Stimulated activated CD8-positive, alpha-beta memory T cell treated with anti-CD3 and anti-CD28 coated beads, Interleukin-15, amount 100 ng/mL, for 1 hour (primary cell): ENCODE measurements at places on chromosomes 5 and 9.
A peak's percentile ranks its signal among the peaks of the same experiment; 100 is the strongest.

DNA sequence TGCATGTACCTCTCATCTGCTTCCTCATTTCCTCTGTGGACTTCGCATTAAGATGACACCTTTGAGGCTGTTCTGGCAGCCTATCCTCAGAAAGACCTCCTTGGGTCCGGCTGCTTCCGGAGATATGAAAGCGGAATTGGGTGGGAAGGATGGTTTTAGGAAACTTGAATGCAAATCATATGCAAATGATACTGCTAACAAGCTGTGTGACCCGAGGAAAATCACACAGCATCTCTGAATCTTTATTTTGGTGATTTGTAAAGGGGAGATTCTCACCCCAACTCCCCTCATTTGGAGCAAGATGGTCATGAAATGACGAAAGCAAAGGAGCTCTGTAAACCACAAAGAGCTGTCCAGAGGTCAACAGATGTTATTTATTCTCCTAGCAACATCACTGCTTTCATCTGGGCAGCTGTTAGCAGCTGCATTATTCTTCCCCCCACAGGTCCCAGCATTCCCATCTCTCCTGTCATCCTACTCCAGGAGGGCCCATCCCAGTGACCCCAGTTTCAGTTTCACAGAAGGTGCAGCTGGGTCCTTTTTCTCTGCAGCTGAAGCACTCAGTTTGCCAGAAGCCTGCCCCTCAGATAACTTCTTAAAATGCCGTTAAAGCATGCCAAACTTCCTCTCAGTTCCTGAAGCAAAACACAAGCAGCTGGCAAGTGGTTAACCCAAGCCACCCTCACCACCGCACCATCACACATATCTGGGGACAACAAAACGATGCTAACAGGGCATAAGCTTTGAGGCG is 269.5 kb downstream of the SEC61B start:
- DNase-seq = no peak

GRCh38 chr9:112623198-112623597 is 94.7 kb downstream of the INIP start:
- no peak for DNase-seq

DNA sequence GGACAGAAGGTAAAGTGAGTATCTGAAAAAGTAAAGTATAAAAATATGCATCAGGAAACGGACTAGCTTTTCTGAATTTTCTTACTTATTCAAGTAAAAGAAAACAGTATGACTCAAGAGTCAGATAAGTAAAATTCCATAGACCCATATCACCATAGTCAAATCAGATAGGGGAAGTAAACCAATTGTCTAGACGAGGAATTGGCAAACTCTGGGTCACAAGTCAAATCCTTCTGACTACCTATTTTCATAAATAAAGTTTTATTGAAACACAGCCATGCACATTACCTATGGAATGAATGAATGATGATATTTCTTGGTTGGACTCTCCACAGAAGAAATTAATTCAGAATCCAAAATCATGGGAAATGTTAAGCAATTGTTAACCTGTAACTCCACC is 59.1 kb upstream of the TMC1 start:
- DNase-seq = no peak

DNA sequence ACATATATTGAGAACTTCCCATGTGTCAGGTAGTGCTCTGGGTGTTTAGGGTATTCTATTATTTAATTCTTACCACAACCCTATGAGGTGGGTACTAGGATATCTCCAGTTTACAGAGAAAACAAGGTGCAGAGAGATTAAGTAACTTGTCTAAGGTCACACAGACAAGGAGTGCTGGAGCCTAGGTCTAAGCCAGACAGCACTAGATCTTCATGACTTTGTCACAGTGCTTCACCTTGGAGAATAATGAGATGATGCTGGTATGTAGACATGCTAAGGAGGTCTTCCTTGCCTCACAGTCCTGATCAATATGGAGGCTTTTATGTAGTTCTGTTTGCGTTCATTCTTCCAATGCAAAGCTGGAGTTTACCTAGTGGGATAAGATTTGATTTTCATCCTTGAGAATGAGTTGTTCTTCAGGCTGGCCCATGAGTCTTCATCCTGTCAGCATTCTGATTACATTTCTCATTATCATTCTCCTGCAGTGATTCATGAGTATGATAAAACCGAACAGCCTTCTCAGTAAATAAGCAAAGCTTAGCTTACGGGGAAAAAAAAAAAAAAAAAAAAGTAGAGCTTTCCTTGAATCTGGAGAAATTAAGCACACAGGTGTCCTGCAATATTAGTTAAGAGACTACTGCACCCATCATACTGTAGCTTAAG is 176.3 kb downstream of the C9orf152 start:
- DNase-seq = no peak

- DNase-seq = no peak
These were observed 18.8 kb downstream of the PTAR1 start for GRCh38 chr9:69740872-69741505.

- no peak for DNase-seq
These were observed 164.3 kb downstream of the SLC24A2 start for GRCh38 chr9:19624519-19624918.

- DNase-seq = peak; percentile 12
These were observed 833 bp downstream of the GAS1 start for GRCh38 chr9:86946201-86947145.

GRCh38 chr9:70429899-70430298 is 15.4 kb upstream of the KLF9 start:
- DNase-seq = no peak

DNA sequence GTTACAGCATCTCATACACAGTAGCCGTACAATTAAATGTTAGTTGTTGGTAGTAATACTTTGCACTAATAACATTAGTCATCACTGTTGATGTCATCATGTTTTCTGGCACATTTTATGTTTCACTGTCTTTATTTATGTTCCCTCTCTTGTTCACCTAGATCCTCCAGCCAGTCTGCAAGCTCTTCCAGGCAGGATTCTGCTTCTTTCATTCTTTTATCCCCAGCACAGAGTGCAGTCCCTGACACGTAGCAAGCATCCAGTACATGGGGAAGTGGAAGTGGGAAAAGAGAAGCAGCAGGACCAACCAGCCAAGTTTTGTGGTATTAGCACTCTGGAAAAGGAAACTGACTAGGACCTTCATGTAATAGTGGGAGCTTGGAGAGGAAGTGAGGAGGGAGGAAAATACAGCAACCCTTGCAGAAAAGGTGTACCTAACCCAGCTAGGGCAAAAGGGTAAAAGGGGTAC is 89.7 kb upstream of the SLC44A1 start:
- no peak for DNase-seq

DNA sequence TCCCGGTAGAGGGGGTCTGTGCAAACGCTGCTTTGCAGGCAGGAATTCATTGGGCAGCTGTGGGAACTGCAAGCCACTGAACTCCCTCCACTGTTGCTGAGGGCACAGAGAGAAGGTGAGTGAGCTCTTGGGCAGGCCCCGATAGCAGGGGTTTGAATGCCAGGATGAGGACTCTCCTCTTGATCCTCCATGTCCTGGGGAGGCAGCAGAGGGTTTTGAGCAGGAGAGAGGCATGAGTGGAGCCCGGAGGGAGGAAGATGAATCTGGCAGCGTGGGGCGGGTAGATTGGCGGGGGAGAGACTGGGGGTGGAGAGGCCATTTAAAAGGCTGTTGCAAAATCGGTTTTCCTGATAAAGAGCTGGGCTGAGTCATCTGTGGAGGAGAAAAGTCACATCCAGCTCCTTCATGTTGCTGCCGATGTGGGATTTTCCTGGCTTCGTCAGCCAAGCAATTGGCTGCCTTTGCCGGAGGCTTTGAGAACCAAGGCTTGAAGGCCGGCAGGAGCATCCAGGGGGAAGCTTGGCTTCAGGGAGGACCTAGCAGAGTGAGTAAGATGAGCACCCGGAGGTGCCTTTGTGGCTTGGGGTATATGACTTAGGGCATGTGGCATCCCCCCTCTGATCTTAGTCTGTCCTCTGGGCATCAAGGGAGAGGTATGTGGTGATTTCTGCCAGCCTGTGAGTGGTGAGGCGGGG is at the start of gene SYNPO:
SYNPO (plus strand) TSS at position 350 of the 695 bp plus-strand sequence. CDS start 7,616 bp downstream, outside the sequence.
- no peak for DNase-seq

- no peak for DNase-seq
These were observed 23.9 kb downstream of the RIC1 start for GRCh38 chr9:5652821-5653220.

DNA sequence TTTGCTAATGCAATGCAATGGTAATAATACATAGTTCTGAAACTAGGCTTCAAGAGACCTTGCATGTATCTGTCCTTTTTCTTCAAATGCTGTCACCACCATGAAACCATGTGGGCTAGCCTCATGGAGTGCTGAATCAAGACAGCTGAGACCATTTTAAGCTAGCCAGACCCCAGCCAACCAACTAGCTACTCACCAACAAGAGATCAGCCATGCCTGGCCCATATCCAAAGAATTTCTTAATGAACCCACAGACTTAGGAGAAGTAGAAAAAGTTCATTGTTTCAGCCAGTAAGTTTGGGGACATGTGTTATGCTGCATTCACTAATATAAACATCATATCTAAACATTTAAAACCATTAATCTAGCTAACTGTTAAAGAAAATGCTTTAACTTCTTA is 139.8 kb upstream of the EDIL3 start:
- DNase-seq = no peak

DNA sequence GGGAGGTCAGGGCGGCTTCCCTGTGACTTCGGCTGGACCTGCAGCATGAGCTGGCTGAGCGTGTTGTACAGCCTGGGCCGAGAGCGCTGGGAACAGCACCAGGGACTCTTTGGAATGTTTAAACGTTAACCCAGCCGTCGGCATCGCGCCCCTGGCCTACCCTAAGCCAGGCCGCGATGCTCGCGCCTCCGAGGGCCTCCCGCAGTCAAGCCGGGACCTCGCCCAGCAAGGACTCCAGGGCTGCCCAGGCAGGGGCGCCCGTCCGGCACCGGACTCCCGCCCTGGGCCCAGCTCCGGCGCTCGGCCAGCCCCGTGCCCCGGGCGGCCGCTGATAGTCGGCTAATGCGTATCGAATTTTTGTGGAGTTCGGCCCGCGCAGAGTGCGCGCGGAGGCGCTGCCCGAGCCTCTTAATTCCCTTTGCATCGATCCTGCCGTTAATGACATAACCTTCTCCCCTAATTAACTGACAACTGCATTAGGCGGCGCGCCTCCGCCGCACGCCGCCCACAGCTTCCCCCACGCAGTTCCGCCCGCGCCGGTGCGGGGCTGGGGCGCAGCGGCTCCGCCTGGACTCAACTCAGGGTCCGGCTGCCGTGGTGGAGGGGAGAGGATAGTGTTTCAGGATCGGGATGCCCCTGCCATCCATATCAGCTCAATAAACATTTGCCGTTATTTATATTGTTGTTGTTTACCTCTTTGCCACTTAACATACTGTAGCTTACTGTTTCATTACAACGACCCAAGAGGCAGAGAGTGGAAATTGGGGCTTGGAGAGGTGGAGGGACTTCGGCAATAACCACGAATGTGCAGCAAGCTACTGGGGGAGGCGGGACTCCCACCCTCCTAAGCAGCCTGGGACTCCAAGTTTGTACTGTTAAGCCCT is 28.8 kb upstream of the CDC23 start:
- DNase-seq = no peak

- DNase-seq = no peak
These were observed 325.1 kb upstream of the PRR16 start for GRCh38 chr5:120139039-120139438.

DNA sequence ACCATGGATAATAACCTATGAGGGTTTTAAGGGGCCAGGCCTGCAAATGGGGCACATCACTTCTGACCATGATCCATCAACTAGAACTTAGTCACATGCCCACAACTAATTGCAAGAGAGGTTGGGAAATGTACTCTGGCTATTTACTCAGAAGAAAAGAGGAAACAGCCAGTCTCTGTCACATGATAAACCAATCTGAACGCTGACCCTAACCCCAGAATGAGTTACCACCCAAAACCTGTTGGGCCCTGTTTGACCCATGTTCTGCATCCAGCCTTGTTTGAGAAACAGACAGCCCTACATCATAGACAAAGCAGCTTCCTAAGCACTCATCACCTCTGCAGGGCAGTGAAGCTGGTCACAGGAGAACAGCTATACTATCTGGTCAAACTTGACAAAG is 5.8 kb downstream of the MACROH2A1 start:
- no peak for DNase-seq

DNA sequence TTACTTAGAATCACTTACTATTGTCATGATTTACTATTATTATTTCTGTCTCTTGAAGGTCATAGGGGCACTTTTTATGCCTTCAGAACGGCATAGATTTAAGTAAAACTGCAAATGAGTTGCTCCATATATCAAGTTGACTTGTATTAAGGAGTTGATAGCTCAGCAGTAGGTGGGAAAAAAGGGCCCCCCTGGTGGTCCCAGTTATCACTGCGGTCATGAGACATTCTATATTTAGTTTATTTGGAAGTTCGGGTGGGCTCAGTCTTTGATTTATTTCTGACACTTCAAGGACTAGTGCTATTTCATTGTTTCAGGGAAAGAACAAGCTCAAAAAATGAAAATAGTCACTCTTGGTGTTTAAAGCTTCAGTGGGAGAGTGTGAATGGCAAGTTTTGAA is 159.3 kb downstream of the SLC24A2 start:
- no peak for DNase-seq

DNA sequence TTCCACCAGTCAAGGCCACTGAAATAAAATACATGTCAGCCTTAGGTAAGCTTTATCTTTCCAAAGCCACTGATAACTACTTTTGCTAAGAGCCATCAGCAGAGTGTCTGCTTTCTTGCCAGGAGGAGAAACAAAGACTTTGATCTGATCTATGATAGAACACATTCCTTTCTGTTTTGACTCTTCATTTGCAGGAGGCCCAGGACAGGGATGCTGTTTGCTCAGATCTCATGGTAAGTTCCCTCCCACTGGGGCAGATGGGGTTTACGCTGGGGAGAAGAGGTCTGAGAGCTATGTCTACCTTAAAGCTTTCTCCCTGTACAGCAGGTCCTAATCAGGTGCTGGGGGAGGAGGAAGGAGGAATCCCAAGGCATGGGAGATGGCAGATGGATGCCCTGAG is 497.6 kb downstream of the NTRK2 start:
- DNase-seq = no peak

GRCh38 chr5:67249590-67249895 is 52.9 kb upstream of the CD180 start:
- DNase-seq = no peak

DNA sequence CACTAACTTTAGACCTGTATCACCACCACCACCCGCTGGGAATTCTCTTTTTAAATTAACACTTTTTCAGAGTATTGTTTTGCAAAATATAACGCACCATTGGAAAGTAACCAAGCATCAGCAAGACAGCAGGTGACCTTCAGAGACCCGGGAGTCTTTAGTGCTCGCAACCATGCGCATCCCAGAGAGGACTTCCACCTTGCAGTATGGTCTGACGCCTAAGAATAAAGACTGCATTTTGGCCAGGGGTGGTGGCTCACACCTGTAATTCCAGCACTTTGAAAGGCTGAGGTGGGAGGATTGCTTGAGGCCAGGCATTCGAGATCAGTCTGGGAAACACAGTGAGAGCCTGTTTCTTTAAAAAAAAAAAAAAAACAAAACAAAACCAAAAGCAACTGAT is 113.8 kb downstream of the MED27 start:
- DNase-seq = no peak
